ENCODE measurements at places on chromosomes 16 and 17. TPM values are rescaled to one million over a fixed set of nuclear protein-coding genes. Genes with fewer than 3 reads are reported as not detected.

ARL6IP1 gene
- total RNA-seq: 83.2 TPM

DNA sequence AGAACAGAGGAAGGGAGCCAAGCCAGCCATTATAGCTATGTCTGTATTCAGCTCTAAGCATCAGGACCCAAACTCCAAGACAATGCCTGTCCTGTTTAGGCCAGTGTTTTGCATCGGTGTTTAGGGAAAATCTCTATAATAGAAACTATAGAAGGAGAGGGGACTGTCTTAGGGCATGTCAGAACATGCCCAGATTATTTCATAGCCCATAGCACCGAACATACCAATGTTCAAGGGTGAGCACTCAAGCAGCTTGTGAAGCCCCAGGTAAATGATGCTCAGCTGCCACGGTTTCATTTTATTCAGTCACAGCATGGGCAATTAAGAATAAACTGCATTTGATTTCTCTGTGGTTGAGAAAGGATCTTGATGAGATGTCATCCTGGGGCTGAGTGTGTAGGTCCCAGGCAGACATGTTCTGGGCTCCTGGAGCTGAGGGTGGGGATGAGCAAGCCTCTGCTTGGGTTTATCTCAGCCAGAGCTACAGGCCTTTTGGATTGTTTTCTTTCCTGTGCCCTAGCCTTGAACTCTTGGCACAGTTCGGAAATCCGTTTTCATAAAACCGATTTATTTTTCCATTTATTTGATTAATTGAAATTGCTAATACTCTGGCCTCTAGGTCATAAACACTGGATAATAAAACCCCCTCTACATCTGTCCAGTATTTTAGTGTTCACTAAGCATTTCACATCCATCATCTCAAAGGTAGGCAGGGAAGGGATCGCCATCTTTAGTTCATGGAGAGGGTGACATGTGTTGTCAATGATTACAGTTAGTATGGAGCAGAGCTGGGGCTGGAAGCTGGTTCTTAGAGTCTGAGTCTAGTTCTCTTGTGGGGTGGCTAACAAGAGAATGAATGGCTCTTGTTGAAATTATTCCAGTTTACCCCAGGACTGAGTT is 290.7 kb upstream of the ASIC2 start:
- DNase-seq: no peak

- no peak for DNase-seq
Observed at GRCh38 chr17:42132941-42133340, 10.3 kb downstream of the HSPB9 start.

GRIN2A gene
- 0.32 TPM for total RNA-seq
